CD4-positive, alpha-beta T cell (primary cell): ENCODE measurements at places on chromosomes 11 and 22.
A peak's percentile ranks its signal among the peaks of the same experiment; 100 is the strongest.

GRCh38 chr11:66067640-66068039 lies 2.4 kb upstream of the PACS1 start:
- peak; percentile 27 for DNase-seq

DNA sequence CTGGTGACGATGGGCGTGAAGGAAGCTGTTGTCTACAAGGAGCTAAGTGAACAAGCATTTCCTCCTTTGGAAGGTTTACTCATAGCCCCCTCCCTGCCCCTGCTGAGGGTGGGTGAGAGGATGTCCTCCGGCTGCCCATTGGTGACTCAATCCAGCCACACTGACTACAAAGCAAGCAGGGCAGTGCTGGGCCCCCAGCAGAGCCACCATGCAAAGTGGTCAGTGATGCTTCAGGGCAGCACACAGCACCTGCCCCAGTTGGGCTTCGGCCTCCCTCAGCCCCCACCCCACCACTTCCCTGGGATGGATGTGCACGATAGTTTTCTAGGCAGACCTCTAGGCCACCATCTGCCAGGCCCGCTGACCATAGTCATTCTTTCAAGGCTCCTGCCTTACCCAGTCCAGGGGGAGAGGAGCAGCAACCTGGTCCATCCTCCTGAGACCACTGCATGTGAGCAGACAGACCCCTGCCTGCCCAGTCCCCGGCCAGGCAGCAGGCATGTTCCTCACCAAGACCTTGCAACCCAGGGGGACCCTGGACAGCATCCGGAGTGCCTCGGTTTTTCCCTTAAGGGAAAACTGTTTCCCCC lies 125.1 kb downstream of the BCR start:
- no peak for DNase-seq

GRCh38 chr22:39808081-39808480 lies 85.5 kb downstream of the ENTHD1 start:
- no peak for DNase-seq

- no peak for DNase-seq
Observed at GRCh38 chr11:8249482-8249881, 14.2 kb downstream of the LMO1 start.

DNA sequence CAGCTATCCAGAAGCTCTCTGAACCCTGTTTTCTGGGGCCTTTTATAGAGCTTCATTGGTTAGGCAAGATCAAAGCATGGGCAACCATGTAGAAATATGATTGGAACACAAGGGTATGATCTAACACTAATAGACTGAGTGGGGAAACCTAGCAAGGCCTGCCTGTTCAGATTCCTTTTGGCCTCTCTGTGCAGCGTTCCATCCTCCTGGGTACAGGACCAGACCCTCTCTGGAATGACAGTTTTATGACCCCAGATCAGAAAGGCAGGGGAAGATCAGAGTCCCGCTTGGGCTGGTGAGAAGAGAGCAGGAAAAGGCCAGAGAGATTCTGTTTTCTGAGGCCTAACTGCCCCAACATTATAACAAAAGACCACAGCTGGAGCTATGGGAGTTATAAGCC lies 36.7 kb upstream of the VWA5A start:
- no peak for DNase-seq

DNA sequence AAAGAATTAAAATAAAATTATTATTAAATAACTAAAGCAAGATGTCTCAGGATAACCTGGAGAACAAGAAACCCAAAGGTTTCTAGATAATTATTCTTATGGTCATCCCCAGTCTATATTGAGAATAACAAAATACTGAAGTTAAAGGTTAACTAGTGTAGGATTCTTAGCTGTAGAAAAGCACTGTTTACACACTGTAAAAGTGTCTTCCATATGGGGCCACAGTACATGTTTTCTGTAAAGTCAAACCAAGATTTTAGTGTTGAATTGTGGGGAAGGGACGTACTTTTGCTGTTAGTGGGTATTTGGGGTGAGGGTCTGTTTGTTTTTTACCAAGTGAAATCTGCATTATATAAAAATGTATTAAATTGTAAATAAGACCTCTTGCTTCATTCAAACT lies 47.5 kb upstream of the SOX6 start:
- no peak for DNase-seq

DNA sequence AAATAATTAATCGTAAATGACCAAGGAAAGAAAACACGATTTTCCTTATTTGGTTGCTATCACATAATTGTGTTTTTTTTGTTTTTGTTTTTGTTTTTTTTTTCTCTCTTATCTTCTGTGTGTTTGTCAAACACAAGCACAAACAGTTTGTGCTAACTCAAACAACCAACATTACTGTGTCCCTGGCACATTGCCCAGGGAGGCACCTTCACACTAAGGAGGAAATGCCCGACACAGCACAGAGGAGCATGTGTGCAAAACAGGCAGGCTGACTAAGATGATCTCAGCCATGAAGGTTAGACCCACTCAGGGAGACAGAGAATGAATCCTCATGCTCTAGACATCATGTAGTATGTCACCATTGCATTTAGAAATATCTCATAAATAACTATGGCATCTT lies 130.1 kb downstream of the SOX6 start:
- DNase-seq, result no peak

- DNase-seq, result no peak
Observed at GRCh38 chr11:79430280-79430679, 10.6 kb downstream of the TENM4 start.

GRCh38 chr11:25211635-25212254 lies 714.9 kb downstream of the LUZP2 start:
- DNase-seq, result no peak

DNA sequence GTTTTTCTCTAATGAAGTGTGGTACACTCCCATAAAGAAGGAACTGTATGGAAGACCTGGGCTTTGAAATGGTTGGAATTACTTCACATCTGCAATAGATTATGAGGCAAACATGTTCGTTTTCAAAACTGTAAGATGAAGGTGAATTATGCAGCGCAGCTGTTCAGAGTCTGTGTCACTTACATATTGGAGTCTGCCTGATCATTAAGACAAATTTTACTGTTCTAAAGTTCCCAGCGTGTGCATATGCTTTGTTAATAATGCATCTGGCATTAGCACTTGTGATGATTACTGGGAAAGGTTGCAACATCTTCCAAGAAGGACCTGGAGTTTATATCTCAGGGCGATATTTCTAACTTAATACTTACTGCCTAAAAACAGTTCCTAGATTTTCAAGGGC lies 255.2 kb upstream of the ZC3H12C start:
- no peak for DNase-seq

GRCh38 chr22:27991586-27992293 lies 72.7 kb upstream of the PITPNB start:
- no peak for DNase-seq

- DNase-seq, result no peak
Observed at GRCh38 chr11:133931449-133932060, 25.2 kb downstream of the IGSF9B start.
